Activated CD4-positive, alpha-beta T cell treated with anti-CD3 and anti-CD28 coated beads, Interleukin-2, Interleukin-4, amounts not matched to agents 100 ng/mL and 50 ng/mL, durations not matched to agents 16 hours and 8 hours (primary cell): ENCODE measurements at places on chromosomes 13 and 19.

- DNase-seq: no peak
These were observed 117.6 kb downstream of the MIPEP start for GRCh38 chr13:23771552-23771951.

- DNase-seq: no peak
These were observed 34.9 kb downstream of the HTR2A start for GRCh38 chr13:46861959-46862358.

GRCh38 chr13:32639502-32640105 is 53.4 kb downstream of the PDS5B start:
- DNase-seq: peak; percentile 56

DNA sequence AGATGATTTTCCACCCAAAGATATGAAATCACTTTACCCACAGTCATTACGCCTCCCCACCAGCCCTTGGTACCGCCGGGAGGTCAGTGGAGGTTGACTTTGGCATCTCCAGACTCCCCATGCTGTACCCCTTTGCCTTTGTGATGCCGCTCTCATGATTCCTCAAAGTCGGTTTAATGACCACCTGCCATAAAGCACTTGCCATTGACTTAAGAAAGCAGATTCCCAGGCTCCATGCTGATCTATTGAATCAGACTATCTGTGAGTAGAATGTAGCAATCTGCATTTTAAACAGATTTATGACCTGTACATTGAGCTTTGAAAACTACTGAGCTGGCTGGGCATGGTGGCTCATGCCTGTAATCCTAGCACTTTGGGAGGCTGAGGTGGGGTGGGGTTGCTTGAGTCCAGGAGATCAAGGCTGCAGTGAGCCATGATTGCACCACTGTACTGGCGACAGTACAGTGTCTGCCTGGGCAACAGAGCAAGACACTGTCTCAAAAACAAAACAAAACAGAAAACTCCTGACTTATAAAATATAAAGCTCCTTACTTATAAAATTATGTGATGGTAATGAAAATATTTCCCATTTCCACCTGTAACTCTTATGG is 235.2 kb downstream of the KLF5 start:
- no peak for DNase-seq

GRCh38 chr19:37907735-37908455 is 887 bp downstream of the SIPA1L3 start:
- DNase-seq: no peak

- no peak for DNase-seq
These were observed 20.5 kb downstream of the CCDC97 start for GRCh38 chr19:41330481-41330880.

DNA sequence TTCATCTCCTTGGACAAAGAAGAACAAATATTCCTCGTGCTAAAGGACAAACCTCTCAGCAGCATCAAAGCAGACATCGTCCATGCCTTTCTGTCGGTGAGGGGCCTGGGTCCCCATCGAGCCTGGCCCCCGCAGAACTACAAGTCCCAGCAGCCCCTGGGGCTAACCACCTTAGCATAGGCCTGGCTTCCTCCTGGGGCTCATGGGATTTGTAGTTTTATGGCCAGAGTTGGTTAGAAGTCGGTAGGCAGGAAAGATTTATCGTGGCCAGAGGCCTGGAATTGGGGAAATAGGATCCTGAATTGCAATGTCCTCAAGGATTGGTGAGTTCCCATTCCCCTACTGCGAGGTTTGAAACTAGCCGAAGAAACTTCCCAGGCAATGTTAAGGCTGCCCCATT is 19.6 kb downstream of the TMEM150B start:
- DNase-seq: peak; percentile 56

GRCh38 chr19:21848706-21849105 is 12.7 kb upstream of the ZNF43 start:
- DNase-seq: no peak
